Right atrium auricular region (tissue), 2 donors: ENCODE measurements at places on chromosomes 6 and 20.
A peak's percentile ranks its signal among the peaks of the same experiment; 100 is the strongest.

GRCh38 chr20:50325215-50325614 is 134.6 kb downstream of the CEBPB start:
- no peak for DNase-seq

- DNase-seq, result no peak
These were observed 34.6 kb upstream of the CALHM6 start for GRCh38 chr6:116426551-116426950.

- DNase-seq, result no peak
These were observed 65.5 kb upstream of the BHLHE23 start for GRCh38 chr20:63072231-63072791.

GRCh38 chr20:59678951-59679350 is 74.6 kb downstream of the PHACTR3 start:
- no peak for DNase-seq

DNA sequence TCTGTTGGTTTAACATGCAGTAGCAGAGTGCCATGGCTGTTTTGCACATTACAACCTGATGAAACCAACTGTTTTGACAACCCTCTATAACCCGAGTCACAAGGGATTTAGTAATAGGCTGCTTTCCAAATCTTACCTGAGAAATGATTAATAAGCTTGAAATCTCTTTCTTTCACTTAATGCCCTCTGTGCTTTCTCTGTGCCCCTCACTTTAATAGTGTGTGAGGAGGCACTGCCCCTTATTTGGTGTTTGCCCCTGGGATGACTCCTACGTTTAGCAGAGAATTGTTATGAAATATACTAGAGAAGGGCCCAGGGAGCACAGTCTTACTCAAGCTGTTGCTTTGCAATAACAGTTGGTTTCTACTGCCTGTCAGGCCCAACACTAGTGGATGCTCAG is 31.0 kb upstream of the PTCHD4 start:
- DNase-seq, result no peak

DNA sequence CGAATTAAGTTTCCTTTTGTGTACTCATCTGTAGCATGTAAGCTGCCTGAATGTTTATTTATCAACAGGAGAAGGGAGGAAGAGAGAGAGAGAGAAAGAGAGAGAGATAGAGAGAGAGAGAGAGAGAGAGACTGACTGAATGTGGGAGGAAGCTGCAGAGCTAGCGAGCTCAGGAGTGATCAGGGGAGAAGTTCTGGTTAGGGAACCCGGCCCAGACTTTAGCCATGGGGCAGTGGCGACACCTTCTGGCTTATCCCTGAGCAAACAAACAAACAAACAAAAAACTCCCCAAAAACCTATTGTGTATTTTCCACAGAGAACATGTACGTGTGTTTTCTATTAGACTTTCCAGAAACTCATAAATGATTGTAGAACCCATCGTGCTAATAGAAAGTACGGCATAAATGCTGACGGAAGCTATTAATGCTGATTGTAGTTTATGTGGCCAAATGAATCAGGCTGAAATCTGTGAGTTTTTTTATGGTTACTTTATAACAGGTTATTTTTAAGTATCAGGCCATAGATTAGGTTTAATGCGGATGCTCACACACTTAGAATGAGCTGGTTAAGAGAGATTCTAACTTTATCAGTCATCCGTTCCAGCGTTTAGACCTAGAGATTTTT is 92.8 kb downstream of the CLIC5 start:
- DNase-seq, result peak; percentile 68

GRCh38 chr20:2900845-2901592 is 27.7 kb downstream of the PTPRA start:
- DNase-seq, result no peak

- DNase-seq, result peak; percentile 43
These were observed 21.8 kb downstream of the LRP11 start for GRCh38 chr6:149842331-149842730.

- DNase-seq, result no peak
These were observed 236.8 kb downstream of the PACRG start for GRCh38 chr6:162964488-162965140.

GRCh38 chr6:116406678-116407345 is 36.1 kb downstream of the DSE start:
- no peak for DNase-seq

DNA sequence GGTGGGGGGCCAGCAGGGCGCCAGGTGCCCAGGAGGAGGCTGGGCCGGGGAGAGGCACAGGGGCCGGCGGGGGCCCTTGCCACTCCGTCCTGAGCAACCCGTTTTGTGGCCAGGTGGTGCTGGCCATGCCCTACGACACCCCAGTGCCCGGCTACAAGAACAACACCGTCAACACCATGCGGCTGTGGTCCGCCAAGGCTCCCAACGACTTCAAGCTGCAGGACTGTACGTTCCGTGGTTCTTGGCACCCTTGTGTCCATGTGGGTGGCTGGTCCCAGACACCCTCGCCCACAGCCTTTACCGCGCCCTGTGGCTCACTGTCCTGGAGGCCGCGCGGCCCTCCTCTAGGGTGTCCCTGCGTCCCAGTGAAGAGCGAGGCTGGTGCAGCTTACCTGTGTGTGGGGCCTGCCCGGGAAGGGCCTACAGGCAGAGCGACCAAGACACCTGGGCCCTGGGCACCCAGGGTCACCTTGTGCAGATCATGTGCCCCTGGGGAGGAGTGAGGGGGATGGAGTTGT is 28.7 kb downstream of the PYGB start:
- DNase-seq, result no peak
